Activated naive CD8-positive, alpha-beta T cell treated with anti-CD3 and anti-CD28 coated beads, Interleukin-2, amount 50 U/mL, for 24 hours (primary cell): ENCODE measurements at places on chromosomes 7 and 10.

DNA sequence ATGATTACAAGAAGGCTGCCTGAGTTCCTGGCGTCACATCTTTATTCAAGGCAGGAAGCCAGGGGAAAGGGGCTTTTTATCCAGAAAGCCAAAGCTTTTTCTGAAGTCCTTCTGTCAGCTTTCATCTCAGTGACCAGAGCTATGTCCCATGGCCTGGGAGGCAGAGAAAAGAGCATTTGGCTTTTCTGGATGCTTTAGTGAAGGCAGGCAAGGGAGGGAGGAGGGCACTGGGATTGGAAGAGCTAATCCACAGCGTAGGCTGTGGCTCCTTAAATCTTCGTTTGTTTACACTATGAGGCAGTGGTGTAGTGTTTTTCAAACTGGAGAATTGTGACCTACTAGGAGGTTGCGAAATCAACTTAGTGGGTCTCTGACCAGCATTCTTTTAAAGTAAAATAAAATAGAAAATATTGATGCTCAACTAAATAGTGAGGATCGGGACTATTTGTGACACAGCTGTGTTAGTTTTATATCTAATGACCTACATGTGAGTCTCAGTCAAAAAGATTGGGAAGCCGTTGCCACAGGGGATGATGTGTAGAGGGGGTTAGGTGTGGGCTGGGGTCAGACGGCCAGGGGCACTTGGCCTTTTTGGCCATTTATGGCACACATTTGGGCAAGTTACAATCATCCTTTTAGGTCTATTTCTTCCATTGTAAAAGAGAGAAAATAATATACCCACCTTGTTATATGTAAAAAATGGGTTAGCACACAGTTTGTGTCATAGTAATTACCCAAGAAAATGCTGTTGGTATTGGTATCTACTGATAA is 14.1 kb downstream of the CRYGN start:
- peaks cover 29% of the 10 kb centered on the region for H3K4me1 ChIP-seq
- no peak overlapping the region for H3K27ac ChIP-seq
- no peaks in the 10 kb centered on the region for H3K36me3 ChIP-seq
- DNase-seq = no peak
- no peak overlapping the region for H3K4me3 ChIP-seq
- no peaks in the 10 kb centered on the region for H3K27me3 ChIP-seq

- H3K4me3 ChIP-seq = no peak overlapping the region
- H3K4me1 ChIP-seq = no peaks in the 10 kb centered on the region
- no peaks in the 10 kb centered on the region for H3K27me3 ChIP-seq
- peaks cover 39% of the 10 kb centered on the region for H3K36me3 ChIP-seq
Measured at GRCh38 chr10:73139251-73139650, 28.6 kb downstream of the ECD start.

DNA sequence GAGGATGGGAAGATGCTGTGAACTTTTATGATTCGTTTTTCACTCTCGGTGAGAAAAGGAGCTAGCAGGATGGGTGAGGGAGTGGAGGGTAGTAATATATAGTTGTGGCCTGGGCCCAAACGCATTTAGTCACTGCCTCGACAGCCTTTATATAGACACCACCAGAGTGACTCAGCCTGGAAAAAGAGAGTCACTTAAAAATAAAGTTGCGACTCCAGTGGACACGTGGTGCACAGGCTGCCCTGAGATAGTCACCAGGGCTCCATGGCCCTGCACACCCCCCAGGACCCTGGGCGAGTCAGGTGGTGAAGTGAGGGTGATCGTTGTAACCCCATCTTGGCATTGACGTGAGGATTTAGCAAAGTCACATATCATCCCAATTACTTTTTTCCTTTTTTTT is 106.7 kb downstream of the CUX1 start:
- peak overlapping the region; percentile 61 for H3K27ac ChIP-seq
- H3K27me3 ChIP-seq = no peaks in the 10 kb centered on the region
- H3K36me3 ChIP-seq = peaks cover 4% of the 10 kb centered on the region
- DNase-seq = peak; percentile 28
- H3K4me3 ChIP-seq = no peak overlapping the region

DNA sequence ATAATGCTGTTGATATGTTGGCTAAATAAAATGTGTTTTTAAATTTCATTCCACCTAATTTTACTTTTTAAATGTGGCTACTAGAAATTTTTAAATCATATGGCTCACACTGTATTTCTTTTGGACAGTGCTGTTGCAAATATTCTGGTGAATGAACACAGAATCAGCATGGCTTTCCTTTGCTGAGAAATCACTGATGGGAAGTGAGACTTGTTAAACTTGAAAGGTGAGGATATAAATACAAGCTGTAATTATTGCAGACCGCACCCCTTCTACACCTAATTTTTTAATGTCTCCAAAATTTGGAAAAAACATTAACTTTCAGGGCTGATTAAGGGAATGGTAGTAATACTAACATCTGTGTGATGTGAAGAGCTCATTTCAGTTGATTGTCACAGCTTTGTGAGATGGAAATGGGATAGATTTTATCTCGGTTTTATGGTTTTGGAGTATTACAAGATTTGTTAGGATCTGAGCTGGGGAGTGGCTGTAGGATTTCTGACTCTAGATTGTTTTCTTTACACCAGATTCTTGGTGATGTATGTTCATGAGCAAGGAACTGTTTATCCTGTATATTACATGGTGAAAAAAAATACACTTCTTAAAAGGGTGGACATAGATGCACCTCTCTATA is 1.3 kb downstream of the MIOS start:
- no peak for DNase-seq
- peaks cover 32% of the 10 kb centered on the region for H3K36me3 ChIP-seq
- peak overlapping the region; percentile 89 for H3K4me3 ChIP-seq
- peaks cover 41% of the 10 kb centered on the region for H3K4me1 ChIP-seq

DNA sequence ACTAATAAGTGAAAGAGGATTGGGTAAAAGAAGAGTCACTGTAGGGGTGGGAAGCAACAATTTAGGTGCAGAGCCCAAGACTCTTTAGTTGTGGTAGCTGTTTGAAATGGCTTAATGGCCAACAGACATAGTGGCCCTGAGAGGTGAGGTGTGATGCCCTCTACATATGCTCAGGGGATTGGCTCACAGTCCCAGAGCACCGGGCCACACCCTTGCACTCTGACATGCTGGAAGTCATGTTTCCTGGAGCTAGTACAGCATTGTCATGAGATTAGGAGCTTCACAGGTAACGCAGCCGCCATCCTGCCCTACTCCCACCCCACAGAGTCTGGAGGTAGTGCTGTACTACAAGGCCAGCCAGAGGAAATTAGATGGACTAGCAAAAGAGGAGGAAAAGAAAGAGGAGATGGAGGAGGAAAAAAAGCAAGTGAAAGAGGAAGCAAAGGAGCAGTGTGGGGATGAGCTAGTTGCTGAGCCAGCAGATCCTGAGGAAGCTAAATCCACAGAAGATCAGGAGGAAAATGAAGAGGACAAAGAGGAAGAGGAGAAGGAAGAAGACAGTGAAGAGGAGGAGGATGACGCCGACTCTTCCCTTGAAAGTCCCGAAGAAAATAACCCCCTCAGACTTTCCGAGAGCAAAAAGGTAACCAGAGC is 14.8 kb upstream of the FLNC start:
- H3K27me3 ChIP-seq = no peaks in the 10 kb centered on the region
- no peaks in the 10 kb centered on the region for H3K36me3 ChIP-seq
- no peak overlapping the region for H3K27ac ChIP-seq
- no peak overlapping the region for H3K4me3 ChIP-seq

- no peaks in the 10 kb centered on the region for H3K27me3 ChIP-seq
- H3K4me3 ChIP-seq = no peak overlapping the region
- no peak overlapping the region for H3K27ac ChIP-seq
- no peak for DNase-seq
- no peaks in the 10 kb centered on the region for H3K4me1 ChIP-seq
Measured at GRCh38 chr10:105328503-105329133, 687.5 kb downstream of the SORCS3 start.

DNA sequence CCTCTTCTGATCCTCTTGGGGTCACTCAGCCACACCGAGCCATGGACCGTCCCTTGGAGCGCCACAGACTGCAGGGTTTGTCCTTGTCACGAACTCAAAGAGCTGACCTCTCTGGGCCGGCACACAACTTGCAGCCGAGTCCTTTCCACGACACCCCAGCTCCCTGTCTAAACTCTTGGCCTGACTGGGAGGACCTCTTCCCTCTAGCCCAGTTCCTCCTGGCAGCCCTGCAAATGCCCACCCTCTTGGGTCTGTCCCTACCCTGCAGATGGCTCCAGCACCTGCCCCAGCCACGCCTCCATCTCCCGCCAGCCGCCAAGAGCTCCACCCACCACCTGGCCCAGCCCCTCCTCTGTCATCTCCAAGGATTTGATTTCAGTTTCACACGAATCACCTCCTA is 339.2 kb downstream of the DNAJB6 start:
- no peak for DNase-seq
- H3K4me3 ChIP-seq = no peak overlapping the region
- H3K27ac ChIP-seq = no peak overlapping the region
- H3K27me3 ChIP-seq = peaks cover 49% of the 10 kb centered on the region
- no peaks in the 10 kb centered on the region for H3K36me3 ChIP-seq

DNA sequence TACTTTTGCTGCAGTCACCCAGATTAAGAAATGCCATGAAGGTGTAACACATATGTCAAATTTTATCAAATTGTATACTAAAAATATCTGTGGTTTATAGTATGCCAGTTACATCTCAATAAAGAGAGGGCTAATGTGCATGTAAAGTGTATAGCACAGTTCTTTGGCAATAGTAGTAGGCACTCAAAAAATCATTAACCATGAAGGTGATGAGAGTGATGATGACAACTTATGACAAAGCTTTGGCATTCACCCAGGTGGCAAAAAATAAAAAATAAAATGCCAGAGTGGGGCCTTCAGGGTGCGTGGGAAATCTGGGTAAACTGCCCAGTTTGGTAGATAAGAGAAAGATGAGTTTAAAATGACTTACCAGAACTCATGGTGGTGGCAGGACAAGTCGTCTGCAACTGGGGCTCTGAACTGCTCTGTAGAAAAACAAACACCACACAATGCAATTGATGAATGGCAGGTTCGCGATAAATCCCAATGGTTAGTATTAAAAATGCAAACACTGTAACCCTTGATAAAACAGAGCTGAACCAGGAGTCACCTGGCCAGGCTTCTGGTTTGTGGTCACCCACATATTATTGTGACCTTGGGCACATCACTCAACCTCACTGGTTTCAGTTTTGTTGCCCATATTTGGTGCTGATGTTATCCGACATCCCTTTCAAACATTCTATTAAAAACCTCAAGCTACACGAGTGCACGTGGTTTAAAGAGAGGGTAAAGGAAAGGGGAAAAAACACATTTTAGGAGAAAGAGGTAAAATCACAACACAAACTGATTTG is 120.2 kb downstream of the SORBS1 start:
- H3K36me3 ChIP-seq = no peaks in the 10 kb centered on the region
- DNase-seq = no peak
- H3K4me1 ChIP-seq = peaks cover 8% of the 10 kb centered on the region
- H3K27ac ChIP-seq = no peak overlapping the region

DNA sequence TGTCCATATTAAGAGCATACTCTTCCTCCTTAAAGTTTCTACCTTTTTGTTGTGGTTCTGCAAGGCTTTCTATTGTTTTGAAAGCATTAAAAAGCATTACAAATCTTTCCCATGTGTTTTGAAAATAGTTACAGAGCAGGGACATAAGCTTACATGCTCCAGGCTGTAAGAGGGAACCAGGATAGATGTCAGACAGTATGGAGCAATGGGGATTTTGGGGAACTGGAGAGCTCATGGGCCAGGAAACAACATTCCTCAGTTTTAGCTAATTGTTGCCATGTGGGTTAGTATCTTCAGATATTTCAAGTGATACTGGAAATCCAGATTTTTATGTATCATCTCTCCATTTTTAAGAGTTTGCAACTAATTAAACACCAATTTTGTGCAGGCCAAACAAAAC is 3.5 kb downstream of the MDFIC start:
- no peaks in the 10 kb centered on the region for H3K27me3 ChIP-seq
- H3K36me3 ChIP-seq = peaks cover 22% of the 10 kb centered on the region
- no peak for DNase-seq
- peaks cover 44% of the 10 kb centered on the region for H3K4me1 ChIP-seq
- peak overlapping the region; percentile 95 for H3K4me3 ChIP-seq

DNA sequence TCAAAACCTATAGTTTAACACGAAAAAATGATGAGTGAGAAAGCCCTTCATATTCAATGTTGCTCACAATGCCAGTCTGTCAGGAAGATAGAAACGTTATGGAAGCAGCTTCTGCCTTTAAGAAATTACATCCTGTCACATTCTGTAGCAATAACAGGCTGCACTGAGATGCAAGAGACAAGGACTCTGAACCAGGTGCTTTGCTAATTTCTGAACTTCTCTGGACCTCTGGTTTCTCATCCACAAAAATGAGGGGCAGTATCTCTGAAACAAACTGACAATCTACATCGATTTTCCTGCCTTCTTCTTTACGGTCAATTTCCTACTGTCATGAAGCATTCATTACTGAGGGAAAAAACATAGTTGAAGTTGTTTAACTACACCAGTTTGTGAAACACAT is 234.0 kb downstream of the SNX13 start:
- no peaks in the 10 kb centered on the region for H3K36me3 ChIP-seq
- H3K27me3 ChIP-seq = peaks cover 8% of the 10 kb centered on the region
- H3K4me3 ChIP-seq = no peak overlapping the region
- H3K27ac ChIP-seq = no peak overlapping the region
- no peak for DNase-seq
- no peaks in the 10 kb centered on the region for H3K4me1 ChIP-seq

GRCh38 chr7:126635545-126635944 is 617.2 kb downstream of the GRM8 start:
- no peaks in the 10 kb centered on the region for H3K4me1 ChIP-seq
- H3K4me3 ChIP-seq = no peak overlapping the region
- no peak overlapping the region for H3K27ac ChIP-seq
- no peaks in the 10 kb centered on the region for H3K27me3 ChIP-seq

GRCh38 chr7:99121496-99122021 is 22.3 kb downstream of the SMURF1 start:
- peaks cover 15% of the 10 kb centered on the region for H3K36me3 ChIP-seq
- no peak overlapping the region for H3K27ac ChIP-seq
- peaks cover 32% of the 10 kb centered on the region for H3K4me1 ChIP-seq
- no peaks in the 10 kb centered on the region for H3K27me3 ChIP-seq

DNA sequence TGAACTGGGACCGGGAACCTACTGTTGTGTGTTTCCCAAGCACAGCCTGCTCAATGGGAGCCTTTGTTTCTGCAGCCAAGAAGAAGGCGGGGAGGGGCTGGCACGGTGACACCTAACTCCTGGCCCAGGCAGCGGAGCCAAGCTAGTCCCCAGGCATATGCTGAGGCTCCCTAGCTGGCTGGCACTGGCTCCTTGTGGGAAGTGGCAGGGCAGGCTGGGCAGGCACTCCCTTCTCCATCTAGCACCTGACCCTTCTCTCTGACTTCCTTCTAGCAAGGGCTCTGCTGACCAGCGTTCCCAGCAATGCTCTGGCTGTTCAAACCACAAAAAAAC is 325.0 kb downstream of the PLXNA4 start:
- H3K27me3 ChIP-seq = peaks cover 2% of the 10 kb centered on the region
- no peaks in the 10 kb centered on the region for H3K36me3 ChIP-seq
- H3K4me1 ChIP-seq = no peaks in the 10 kb centered on the region
- no peak overlapping the region for H3K4me3 ChIP-seq
